ENCODE measurements at places on chromosomes 6 and 20.

GRCh38 chr20:19976595-19977372 lies 40.4 kb upstream of the NAA20 start:
- no peak for DNase-seq

DNA sequence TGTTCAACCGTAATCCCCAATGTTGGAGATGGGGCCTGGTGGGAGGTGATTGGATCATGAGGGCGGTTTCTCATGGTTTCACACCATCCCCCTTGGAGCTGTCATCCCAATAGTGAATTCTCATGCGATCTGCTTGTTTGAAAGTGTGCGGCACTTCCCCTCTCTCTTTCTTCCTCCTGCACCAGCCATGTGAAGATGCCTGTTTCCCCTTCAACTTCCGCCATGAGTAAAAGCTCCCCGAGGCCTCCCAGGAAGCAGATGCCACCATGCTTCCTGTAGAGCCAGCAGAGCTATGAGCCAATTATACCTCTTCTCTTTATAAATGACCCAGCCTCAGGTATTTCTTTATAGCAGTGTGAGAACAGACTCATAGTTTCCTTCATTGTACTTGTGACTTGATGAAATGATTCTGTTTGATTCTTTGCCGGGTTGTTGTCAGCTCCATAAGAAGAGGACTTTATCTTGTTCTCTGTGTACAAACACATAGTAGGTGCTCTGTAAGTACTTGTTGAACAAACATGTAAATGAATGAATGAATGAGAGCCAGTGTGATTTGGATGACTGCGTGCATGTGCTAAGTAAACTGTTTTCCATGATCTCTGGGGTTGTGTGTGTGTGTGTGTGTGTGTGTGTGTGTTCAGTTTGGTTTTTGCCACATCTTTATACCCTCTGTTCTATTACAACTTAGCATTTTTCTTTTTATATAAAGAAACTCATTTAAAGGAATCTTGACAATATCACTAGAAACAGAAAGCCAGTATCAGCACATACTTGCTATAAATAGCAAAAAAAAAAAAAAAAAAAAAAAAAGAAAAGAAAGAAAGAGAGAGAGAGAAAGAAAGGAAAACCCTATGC lies 22.5 kb upstream of the PTGIS start:
- DNase-seq = no peak

GRCh38 chr6:25179051-25179778 lies 100.0 kb upstream of the CARMIL1 start:
- no peak for DNase-seq

DNA sequence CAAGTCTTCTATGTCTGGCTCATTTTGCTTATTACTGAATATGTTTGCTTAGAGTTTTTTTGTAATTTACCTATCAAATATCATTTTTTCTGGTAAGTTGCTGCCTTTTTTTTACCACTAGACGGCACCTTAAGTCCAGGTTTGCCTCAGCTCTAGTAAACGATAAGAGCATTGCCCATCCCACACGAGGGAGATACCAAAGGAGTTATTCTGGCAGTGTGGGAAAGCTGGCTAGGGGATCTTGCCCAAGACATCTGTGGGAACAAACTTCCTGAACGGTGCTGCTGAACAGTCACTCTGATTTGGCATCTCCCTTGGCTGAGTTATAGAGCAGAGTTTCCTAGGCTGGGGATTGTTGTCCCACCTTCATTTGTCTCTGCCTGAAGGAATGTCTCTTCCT lies 306.4 kb downstream of the COL12A1 start:
- DNase-seq = no peak

GRCh38 chr20:10771435-10772140 lies 97.8 kb upstream of the JAG1 start:
- DNase-seq = no peak
